Gastroesophageal sphincter (tissue), 4 donors: ENCODE measurements at places on chromosomes 1 and 21. TPM values are rescaled to one million over a fixed set of nuclear protein-coding genes. Genes with fewer than 3 reads are reported as not detected.

The FTCD gene
- 0.31 TPM for total RNA-seq

The GBP1 gene
- 14.9 TPM for total RNA-seq

The ARHGEF10L gene
- 50.9 TPM for total RNA-seq

The KIF21B gene
- total RNA-seq, result 1.6 TPM

The RHEX gene
- total RNA-seq, result 4.6 TPM

The EFNA3 gene
- total RNA-seq, result not detected

The PPIAL4G gene
- not detected for total RNA-seq

The CFHR4 gene
- total RNA-seq, result not detected

The NUP210L gene
- total RNA-seq, result not detected

The LCE3E gene
- total RNA-seq, result not detected

The IVL gene
- total RNA-seq, result 0.31 TPM

The SPATA17 gene
- 0.13 TPM for total RNA-seq

The ALX3 gene
- total RNA-seq, result not detected

The SYT2 gene
- 0.59 TPM for total RNA-seq

The CYP4X1 gene
- total RNA-seq, result 8.4 TPM

The GPR61 gene
- not detected for total RNA-seq

The BECN2 gene
- not detected for total RNA-seq

The TEDDM1 gene
- total RNA-seq, result not detected

The MIA3 gene
- total RNA-seq, result 71.0 TPM

The KLHL17 gene
- 12.0 TPM for total RNA-seq

The RSPH1 gene
- total RNA-seq, result not detected

The EDN2 gene
- total RNA-seq, result not detected

The ANGPTL7 gene
- total RNA-seq, result 4.7 TPM

The STUM gene
- 9.1 TPM for total RNA-seq

The UMODL1 gene
- not detected for total RNA-seq

The NPHS2 gene
- total RNA-seq, result not detected

The CHODL gene
- 3.5 TPM for total RNA-seq

The PLCH2 gene
- 0.27 TPM for total RNA-seq

The C21orf58 gene
- total RNA-seq, result 2.8 TPM

The CD1B gene
- total RNA-seq, result not detected

The DMBX1 gene
- total RNA-seq, result not detected

The RUNX3 gene
- 0.62 TPM for total RNA-seq

The PLA2G2D gene
- total RNA-seq, result not detected

The MTARC1 gene
- total RNA-seq, result 3.7 TPM

The USH2A gene
- not detected for total RNA-seq

The GTF2B gene
- 27.0 TPM for total RNA-seq

The FALEC gene
- total RNA-seq, result not detected

The PAPPA2 gene
- total RNA-seq, result 0.10 TPM

The BARHL2 gene
- total RNA-seq, result not detected

The TMIGD3 gene
- total RNA-seq, result 14.1 TPM
